Mesenchymal stem cell (in vitro differentiated cells and primary cell): ENCODE measurements at places on chromosomes 13 and 19.

- no peak for DNase-seq
Observed at GRCh38 chr19:23203841-23204344, 46.3 kb downstream of the ZNF724 start.

GRCh38 chr13:72390909-72391308, 336.5 kb downstream of the MZT1 start:
- no peak for DNase-seq

DNA sequence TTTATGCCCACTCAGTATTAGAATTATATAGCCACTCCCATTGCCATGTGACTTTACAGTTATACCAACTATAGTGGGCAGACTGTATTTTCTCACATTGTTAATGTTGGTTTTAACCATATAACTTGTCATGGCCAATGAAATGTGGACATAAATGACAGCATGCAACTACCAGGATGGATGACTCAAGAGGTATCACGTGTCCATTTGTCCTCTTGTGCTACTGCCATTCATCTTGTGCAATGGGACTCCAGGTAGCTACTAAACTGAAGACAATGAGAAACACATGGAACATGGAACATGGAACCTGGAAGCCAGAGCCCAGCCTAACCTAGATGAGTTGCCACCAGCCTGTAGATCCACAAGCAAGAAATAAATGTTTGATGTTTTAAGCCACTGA, 242.7 kb upstream of the IPO5 start:
- DNase-seq: no peak

- no peak for DNase-seq
Observed at GRCh38 chr19:33297401-33298145, 4.8 kb downstream of the CEBPA start.

- no peak for DNase-seq
Observed at GRCh38 chr13:94431574-94431973, 47.9 kb downstream of the DCT start.

GRCh38 chr13:70817576-70817975, 709.3 kb upstream of the KLHL1 start:
- peak; percentile 56 for DNase-seq

DNA sequence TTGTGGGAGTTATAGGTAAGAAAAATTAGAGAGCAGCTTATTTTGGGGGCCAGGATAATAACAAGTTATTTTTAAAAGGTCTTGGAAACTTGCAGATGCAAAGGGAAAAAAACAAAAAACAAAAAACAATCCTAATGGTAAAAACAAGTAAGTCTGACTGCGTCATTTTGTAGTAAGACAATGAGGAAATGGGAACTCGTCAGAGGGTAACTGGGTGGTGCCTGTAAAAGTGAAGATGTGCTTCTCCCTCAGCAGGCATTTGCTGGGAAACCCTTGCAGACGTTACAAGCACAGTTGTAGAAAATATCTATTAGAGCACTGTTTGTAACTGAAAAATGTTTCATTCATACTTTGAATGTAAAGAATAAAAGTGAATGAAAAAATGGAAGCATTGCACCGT, 2.2 kb upstream of the TNFSF13B start:
- DNase-seq: no peak

DNA sequence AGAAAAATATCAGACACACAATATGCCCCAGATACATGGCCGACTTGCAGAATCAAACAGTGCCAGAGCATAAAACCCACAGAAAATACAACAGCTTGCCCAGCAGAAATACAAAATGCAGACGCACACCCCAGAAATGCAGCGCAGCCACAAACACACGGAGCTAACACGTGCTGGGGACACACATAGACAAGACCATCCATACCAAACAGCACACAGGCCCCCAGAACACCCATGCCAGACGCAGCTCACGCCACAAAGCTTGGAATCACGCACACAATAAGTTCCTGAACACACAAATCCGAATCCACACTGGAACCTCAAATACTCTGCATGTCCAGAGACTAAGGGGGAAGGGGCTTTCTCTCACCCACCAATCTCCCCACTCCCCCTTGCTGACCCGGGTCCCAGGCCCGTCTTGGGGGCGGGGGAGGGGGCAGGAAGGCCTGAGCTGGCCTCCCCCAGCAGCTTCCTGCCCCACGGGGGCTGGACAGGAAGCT, 17.2 kb downstream of the CCDC97 start:
- DNase-seq: peak; percentile 41

DNA sequence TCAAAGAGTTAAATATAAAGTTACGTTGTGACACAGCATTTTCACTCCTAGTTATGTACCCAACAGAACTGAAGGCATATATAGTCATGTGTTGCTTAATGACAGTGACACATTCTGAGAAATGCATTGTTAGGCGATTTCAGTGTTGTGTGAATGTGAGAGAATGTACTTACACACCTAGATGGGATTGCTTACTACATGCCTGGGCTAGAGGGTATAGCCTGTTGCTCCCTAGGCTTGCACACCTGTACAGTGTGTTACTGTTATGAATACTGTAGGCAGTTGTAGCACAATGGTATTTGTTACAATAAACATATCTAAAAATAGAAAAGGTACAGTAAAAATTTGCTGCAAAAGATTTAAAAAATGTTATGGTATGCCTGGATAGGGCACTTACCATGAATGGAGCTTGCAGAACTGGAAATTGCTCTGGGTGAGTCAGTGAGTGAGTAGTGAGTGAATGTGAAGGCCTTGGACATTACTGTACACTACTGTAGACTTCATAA, 89.2 kb downstream of the DHRS12 start:
- DNase-seq: peak; percentile 54

DNA sequence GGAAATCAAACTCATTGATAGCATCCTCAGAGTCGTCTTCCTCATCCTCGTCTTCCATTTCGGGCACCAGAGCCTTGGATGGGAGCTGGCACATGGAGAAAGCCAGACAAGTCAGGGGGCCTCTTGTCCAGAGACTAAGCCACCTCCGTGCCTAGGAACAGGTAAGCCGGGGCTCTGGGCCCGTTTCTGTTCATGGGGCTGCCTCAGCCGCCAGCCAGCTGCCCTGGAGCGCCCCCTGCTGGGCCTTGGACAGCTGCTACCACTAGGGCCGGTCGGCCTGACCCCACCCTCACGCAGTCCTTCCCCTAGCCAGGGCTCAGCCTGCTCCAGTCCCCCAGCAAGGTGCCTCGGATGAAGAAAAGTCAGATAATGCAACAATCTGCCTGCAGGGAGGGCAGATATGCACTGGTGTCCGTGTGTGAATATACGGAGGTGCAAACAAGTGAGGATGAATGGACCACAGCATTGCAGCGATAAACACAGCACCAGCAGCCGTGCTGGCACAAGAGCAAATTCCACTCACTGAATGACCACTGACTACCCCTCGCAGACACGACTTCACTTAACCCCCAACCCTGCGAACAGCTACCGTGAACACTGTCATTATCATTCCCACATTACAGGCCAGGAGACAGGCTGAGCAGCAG, 11.9 kb upstream of the PRKD2 start:
- peak; percentile 57 for DNase-seq

GRCh38 chr19:49809160-49809940, 3.7 kb downstream of the FUZ start:
- peak; percentile 42 for DNase-seq

DNA sequence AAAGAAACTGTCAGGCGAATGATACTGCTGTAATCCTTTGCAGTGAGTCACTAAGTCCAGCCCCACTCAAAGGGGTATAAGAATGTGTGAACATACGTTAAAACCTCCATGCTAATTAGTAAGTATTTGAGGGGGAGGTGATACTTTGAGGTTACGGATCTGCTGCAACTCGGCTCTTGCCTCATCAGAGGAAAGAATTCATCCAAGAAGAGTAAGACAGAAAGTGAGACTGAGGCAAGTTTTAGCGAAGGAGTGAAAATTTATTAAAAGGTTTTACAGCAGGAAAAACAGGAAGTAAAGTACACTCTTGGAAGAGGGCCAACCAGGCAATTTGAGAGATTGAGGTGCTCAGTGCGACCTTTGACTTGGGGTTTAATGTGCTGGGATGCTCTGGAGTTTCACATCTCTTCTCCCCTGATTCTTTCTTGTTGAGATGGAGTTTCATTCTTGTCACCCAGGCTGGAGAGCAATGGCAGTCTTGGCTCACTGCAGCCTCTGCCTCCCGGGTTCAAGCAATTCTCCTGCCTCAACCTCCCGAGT, 9.8 kb downstream of the CLEC4M start:
- DNase-seq: peak; percentile 46

GRCh38 chr19:34788074-34788473, 15.1 kb upstream of the ZNF599 start:
- no peak for DNase-seq

GRCh38 chr19:12642506-12642905, 24.0 kb downstream of the MAN2B1 start:
- no peak for DNase-seq

GRCh38 chr13:94261163-94261562, 218.3 kb downstream of the DCT start:
- no peak for DNase-seq

DNA sequence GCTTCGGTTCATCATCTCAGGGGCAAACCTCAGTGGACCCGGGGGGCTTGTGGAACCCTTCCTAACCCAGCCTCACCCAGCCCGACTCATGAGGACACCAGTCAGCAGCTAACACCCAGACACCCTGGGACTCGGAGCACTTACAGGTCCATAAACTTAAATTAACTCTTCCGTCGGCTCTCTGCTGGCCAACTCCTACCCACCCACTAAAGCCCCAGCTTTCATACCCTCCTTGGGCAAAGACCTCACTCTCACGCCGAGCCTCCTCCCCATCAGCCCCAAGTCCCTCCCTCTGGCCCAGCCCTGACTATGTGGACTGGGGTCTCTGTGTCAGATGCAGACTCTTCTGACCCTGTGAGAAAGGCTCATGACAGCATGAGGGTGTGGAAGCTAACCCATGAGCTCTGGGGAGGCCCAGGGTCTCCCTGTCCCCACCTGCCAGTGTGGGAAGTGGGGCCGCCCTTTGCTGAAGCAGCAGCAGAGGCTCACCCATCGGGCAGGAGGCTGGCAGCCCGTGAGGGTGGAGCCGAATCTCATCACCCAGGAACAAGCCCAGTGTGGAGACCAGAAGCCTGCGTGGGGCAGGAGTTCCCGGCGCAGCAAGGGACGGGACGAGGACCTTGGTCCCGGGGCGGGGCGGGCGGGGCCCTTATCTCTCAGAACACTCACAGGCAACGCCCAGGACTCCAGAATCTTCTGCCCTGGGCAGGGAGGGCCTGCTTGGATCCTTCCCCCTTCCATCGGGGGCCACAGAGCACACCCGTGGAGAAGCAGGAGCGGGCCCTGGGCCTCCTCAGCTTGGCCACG, 19.8 kb downstream of the TCF3 start:
- DNase-seq: no peak

GRCh38 chr13:48562296-48563066, 29.6 kb upstream of the RCBTB2 start:
- DNase-seq: no peak

DNA sequence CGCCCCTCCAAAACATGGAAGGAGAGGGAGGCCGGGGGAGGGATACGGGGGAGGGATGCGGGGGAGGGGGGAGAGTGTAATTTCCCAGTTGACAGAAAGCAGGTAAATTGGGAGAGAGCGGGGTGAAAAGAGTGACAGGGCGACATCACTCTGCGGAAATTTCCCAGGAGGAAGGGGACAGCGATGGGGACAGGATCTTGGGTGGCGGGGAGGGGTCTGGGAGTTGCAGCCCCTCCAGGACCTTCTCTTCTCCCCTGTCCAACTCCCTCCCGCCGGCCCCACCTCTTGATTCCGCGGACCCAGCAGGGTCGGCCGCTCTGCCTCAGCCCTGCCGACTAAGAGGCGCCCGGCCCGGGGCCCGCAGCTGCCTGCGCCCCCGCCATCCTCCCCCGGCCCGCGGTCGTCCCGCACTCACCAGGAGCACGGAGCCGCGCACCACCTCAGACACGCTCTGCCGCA, 108.0 kb upstream of the DOCK9 start:
- DNase-seq: no peak

GRCh38 chr19:15507068-15508034, 974 bp upstream of the CYP4F22 start:
- no peak for DNase-seq

DNA sequence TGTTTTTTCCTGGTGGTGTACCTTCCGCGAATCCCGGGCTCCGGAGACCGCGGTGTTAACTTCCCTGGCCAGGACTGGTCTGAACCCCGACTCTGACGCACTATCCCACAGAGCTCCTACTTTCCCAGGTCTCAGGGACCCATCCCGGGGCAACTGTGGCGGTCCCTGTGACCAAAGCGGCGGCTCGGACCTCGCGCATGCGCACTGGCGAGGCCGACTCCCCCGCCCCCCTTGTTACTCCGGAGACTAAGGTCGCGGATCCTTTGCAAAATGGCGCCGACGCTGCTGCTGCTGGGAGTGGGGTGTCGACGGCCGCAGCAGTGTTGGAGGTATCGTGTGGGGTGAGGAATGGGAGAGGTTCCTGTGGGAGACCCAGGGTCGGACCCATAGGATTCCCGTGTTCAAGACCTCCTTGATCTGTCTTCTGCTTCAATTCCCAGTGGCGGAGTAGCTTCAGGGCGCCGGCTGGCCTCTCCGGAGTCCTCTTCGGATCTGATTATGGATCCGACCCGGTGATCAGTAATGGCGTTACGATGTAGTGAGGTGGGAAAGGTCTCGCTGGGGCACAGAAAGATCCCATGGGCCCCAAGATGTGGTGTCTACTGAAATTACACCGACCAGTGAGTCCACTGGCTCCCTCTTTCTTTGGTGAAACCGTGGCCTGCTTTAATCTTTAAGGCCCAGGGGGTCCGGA, 66.6 kb upstream of the ZNF527 start:
- DNase-seq: no peak

DNA sequence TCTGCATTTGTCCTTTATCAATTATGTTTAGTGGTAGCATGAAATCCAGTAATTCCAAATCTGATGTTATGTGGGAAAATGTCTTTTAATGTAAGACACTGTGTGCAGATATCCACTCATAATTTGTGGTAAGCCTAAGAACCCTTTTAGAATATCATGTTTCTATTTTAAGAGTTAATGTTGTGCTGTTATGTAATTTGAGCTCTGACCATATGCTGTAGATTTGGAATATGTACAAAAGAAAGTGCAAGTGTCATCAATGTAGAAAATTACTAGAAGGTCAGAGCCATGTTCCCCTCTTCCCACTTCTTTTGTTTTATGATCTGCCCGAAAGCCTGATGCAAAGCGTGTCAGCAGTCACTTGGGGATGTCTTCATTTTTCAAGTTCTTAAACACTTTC, 44.5 kb downstream of the SCEL start:
- DNase-seq: no peak

DNA sequence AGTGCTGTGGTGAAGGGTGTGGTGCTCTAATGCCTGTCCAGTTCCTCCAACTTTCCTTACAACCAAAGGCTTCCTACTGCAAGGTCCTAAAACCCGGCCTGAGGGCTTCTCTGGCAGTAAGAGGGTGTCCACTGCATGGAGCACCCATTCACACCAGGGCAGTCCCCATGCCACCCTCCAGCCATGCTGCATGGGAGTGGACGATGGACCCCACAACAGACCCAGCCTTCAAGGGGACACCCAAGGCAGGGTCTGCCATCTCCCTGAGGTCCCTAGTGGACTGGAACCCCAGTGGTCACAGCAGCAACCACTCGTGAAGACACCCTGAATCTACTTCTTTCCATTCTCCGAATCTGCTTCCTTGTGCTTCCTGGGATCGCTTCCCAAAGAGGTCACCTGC, 117.6 kb upstream of the SOX1 start:
- no peak for DNase-seq
